Hematopoietic multipotent progenitor cell treated with erythropoietin and hydrocortisone succinate and interleukin-3 and kit ligand, for 8 days (in vitro differentiated cells): ENCODE measurements at places on chromosomes 2 and 18.

DNA sequence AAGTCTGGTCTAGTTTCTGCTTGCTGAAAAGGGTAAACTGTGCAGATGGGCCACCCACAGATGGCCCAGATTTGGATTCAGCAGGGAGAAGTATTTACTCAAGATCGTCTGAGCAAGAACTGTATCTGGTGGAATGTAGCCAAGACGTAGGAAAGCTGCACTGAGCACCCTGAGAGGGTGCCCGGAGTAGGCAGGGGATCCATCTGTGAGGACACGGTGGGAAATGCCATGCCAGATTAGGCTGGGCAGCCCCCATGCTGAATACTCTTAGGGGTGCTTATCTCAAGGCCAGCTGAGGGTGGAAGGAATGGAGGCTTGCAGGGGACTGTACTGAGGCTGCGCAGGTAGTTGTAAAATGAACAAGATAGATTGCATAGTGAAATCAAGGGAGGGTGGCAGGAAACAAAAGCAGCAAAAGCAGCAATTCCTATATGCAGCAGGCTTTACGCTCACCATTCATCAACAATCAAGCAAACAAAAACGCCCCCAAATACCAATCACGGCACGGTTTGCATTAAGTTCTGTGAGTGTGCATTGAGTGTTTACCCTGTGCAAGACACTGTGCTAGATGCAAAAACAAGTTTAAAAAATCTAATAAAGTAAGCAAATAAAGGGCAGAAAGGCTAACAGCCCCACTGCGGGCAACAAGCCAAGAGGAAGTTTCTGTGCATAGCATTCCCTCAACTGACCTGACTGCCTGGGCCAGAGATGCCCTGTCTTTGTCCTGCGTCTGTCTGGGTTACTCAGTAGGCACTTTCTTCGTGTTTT is 32.2 kb upstream of the LPIN2 start:
- no peak for DNase-seq

- DNase-seq: no peak
Observed at GRCh38 chr2:108847000-108847399, 60.4 kb downstream of the CCDC138 start.

GRCh38 chr18:35581898-35582641 is 530 bp downstream of the GALNT1 start:
- DNase-seq: peak; percentile 46

DNA sequence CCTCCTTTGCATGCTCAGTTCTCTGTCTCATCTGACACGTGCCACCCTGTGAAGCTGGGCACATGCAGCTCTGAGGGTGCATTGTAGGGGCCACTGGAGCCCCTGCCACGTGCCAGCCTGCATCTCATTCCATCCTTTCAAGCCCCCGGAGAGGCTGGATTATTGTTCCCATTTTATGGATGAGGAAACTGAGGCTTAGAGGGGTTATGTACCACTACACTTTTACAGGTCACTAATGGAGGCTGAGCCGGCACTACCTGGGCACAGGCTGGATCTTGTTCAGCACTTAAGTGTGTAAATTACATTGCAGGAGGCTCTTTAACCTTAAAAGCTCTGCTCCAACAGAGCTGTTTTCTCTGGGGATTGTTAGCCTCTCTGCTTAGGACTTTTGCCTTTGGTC is 47.5 kb downstream of the KCNIP3 start:
- DNase-seq: no peak

DNA sequence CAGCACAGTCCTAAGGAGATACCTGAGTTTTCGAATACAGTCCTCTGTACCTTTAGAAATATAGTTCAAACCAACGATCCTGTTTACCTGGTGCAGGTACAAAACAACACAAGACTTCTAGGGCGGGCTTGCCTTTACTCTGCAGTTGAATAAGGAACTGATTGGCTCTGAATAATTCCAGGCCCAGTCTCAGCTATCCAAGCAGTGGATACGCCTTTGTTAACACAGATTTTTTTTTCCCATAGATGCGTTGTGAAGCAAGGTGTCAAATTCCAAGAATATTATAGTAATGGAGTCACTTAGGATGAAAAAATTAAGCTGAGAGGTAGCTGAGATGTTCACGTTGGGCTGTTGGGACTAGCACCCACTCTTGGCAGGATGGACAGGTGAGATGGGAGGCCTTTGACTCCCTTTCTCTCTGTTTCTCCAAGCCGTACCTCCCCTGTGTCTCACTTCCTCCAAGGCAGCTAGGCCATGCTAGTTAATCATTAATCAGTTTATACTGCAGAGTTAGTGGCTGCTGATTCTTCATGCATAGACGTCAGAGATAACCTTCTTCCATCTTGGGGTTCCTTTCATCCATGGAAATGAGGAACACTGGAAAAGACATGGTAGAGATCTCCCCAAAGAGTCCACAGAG is 380.8 kb upstream of the ACVR2A start:
- no peak for DNase-seq

GRCh38 chr18:49618742-49619681 is 57.2 kb downstream of the LIPG start:
- DNase-seq: no peak

DNA sequence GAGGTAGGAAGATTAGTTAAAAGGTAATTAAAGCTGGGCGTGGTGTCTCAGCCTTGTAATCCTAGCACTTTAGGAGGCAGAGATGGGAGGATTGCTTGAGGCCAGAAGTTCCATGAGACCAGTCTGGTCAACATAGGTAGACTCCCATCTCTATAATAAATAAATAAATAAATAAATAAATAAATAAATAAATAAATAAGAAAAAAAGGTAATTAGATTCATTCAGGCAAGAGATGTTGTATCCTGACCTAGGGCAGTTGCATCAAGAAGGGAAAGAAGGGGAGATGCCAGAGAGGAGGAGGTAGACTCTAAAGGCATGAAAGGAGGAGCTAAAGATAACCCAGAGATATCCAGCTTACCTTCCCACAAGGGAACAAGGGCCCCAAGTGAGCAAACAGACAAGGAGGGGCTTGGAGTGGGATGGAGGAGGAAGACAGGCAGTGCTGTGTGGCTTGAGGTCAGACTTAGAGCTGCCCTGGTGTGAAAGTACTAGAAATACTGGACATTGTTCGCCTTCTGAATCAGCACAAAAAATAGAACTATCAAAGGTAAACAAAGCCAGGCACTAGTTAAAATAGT is 7.4 kb upstream of the RAB1A start:
- DNase-seq: no peak

DNA sequence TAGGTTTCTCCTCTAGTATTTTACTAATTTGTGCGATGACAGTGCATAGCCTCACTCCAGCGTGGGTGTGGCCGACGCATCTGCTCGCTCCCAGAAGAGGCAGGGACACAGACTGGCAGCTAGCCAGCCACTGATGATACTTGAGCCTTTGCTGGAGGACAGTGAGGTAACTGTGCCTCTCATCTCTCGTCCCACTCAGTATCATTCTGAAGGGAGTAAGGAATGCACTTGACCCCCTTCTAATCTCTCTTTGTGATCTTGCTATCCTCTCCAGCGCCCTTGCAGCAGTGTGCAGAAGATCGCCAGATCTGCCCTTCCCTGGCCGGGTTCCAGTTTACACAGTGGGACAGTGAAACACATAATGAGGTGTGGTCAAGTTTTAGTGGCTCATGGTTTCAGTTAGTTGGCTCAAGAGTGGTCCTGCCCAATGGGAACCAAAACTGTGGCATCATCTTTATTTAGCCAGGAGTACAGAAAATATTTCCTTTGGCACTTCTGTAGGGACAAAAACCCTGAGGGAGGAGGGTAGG is 17.5 kb downstream of the NCAPH start:
- peak; percentile 91 for DNase-seq

DNA sequence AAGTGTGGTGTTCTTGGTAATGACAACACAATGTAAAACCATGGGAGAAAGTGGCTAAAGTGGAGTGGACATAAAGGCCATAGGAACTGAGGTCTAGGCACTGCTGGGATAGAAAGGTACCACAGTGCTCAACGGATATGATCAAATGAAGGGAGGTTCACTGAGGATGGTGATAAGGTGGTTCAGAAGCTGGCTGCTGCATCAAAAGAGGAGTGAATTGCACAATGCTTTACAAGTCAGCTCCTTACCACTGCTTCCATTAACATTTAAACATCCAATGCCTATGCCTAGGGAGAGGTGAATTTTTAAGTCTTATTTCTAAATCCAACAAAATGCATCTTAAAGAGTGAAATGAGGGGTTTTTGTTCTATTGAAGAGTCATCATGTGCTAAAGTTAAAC is 100.1 kb upstream of the ITGB6 start:
- no peak for DNase-seq

DNA sequence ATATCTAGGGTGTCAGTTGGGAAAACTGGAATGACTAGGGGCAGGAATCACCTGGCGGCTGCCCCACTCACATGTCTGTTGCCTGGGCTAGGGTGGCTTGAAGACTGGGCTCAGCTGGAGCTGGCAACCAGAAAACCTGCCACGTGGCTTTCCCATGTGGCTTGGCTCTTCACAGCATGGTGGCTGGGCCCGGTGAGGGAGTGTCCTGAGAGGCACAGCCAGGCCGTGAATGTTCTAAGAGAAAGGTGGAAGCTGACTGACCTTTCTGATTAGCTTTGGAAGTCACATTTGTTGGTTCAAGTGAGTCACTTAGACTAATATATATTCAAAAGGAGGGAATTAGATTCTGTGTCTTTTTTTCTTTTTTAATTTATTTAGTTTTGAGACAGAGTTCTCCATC is 22.7 kb downstream of the SP5 start:
- no peak for DNase-seq

- DNase-seq: no peak
Observed at GRCh38 chr2:81647715-81648230, 1343.2 kb upstream of the LRRTM1 start.

DNA sequence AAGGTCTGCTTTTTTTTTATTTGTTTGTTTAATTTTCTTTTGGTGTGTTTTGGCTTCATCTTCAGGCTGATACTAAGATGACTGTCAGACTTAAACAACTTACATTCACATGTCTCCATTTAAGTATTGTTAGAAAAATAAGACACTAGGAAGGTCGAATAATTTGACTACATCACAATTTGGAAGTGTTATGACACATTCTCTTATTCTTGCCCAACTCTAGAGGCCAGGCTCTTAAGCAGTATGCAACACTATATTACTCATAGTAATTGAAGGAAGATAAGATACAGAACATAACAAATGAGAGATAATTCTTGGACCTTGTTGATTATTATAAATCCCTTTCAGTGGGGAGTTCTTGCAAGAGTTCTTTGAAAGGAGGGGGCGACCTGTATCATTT is 295.3 kb upstream of the COL3A1 start:
- DNase-seq: no peak

DNA sequence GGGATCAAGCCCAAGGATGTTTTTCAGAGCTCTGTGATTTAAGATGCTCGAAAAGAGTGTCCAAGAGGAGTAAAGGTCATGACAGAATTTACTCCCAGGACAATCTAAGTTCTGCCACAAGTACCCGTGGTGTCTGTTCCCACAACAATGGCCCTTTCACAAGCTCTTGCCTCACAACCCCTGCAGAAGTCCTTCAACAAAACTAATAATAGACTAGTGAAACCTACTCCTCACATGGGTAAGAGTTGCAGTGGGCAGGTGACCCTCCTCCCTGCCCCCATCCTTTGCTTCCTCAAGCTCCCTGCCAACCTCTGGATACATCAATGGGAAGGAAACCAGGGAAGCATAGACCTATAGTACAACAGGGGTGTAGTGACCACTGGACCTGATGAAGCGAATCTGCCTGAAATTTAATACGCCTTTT is 34.9 kb downstream of the PTCD3 start:
- no peak for DNase-seq

- DNase-seq: no peak
Observed at GRCh38 chr2:127651381-127651809, 5.4 kb downstream of the GPR17 start.

DNA sequence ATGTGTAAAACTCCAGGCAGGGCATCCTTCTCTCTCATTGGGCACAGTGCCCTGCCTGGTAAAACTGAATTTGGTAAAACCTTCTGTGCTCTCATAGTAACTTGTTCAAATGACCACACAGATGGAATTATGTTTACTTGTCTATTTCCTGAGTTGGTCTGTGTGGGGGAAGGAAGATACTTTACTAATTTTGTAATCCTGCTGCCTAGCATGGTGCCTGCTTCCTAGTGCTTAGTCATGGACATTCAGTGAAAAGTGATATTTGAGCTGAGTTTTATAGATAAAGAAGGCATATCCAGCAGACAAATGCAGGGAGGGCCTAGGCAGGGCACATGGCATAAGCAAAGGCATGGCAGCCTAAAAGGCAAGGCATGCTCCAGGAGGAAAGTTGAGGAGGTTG is 199.4 kb downstream of the FSHR start:
- DNase-seq: no peak

- DNase-seq: no peak
Observed at GRCh38 chr2:65374575-65374974, 57.8 kb downstream of the SPRED2 start.

GRCh38 chr18:75168619-75169018 is 40.3 kb downstream of the PTGR3 start:
- no peak for DNase-seq

DNA sequence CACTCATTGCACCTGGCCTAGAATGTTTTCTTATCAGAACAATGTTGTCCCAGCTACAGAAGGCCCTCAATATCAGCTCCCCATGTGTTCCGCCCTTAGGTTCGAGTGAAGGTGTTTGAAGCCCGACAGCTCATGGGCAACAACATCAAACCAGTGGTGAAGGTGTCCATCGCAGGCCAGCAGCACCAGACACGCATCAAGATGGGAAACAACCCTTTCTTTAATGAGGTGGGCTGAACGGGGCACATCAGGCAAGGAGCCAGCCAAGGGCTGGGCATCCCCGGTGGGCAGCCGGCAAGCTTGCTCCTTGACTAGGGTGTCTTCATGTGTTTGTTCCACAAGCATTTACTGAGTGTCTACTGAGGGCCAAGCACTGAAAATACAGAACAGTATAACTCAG is 9.2 kb downstream of the FER1L5 start:
- DNase-seq: no peak

GRCh38 chr2:64551851-64552250 is 27.7 kb downstream of the AFTPH start:
- no peak for DNase-seq

- no peak for DNase-seq
Observed at GRCh38 chr2:224208007-224208406, 168.9 kb upstream of the SERPINE2 start.

GRCh38 chr18:74803117-74803516 is 205.4 kb downstream of the ZNF407 start:
- DNase-seq: no peak

DNA sequence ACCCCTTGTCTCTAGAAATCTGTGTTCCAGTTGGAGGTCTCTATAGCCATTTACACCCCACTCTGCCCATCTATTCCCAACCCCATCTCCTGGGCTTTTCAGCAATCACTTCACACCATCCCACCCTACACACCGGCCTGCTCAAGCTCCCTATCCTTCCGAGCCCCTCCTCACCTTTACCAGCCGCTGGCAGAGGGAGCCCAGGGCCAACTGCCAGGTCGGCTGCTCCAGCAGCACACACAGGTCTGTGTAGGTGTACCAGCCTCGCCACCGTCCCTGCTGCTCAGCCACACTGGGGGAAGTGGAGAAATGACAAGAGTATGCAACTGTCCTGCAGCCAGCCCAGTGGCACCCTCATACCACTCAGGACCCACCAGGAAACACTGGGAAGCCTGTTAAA is 3.3 kb upstream of the SLC23A3 start:
- DNase-seq: no peak

- no peak for DNase-seq
Observed at GRCh38 chr2:131052741-131053263, 40.5 kb downstream of the FAM168B start.

- DNase-seq: no peak
Observed at GRCh38 chr2:200613692-200614091, 27.9 kb downstream of the AOX1 start.

- no peak for DNase-seq
Observed at GRCh38 chr18:10459587-10459986, 5.2 kb downstream of the APCDD1 start.
